Colonic mucosa (tissue), 4 donors: ENCODE measurements at places on chromosomes 6 and 20. TPM values are rescaled to one million over a fixed set of nuclear protein-coding genes. Genes with fewer than 3 reads are reported as not detected.
A peak's percentile ranks its signal among the peaks of the same experiment; 100 is the strongest.

- H3K27ac ChIP-seq, result peak within 1 kb of the TSS; percentile 29
- H3K27me3 ChIP-seq, result peaks cover 46% of the 10 kb centered on the region
- H3K4me1 ChIP-seq, result peaks cover 5% of the 10 kb centered on the region
Observed at GRCh38 chr6:93419304-93420162, at the start of gene EPHA7. EPHA7 (minus strand) TSS chr6:93419559; CDS start chr6:93419341, 218 bp downstream.

DNA sequence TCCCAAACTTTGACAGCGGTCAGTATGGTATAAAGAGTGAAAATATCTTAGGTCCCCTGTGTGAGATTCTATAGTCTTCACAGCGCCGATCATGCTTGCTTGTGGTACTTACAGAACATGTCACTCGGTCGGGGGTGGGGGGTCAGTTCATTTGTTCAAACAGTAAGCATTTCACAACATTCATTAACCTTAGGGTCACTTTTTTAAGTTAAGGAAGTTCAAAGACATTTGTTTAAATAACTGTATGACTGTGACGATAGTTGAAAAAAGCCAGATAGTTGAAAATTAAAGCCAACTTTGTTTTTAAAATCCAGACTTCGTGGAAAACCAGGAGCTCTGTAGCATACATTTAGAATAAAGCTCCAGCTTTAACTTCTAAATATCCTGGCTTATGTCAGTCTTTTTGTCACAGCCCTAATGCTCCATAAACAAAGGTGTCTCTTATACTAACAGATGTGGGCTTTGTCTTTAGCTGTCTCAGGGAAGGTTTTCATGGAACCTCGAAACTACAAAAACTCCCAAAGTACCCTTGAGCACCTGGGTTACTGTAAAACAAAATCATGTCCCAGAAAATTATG, 57.9 kb upstream of the PHACTR2 start:
- H3K36me3 ChIP-seq, result no peaks in the 10 kb centered on the region
- H3K4me1 ChIP-seq, result no peaks in the 10 kb centered on the region
- DNase-seq, result no peak
- no peak overlapping the region for H3K4me3 ChIP-seq

GRCh38 chr6:32700391-32701040, 34.1 kb upstream of the HLA-DQB1 start:
- no peak overlapping the region for H3K4me3 ChIP-seq
- DNase-seq, result peak; percentile 48
- H3K27ac ChIP-seq, result no peak overlapping the region
- no peaks in the 10 kb centered on the region for H3K36me3 ChIP-seq
- H3K27me3 ChIP-seq, result no peaks in the 10 kb centered on the region
- no peaks in the 10 kb centered on the region for H3K4me1 ChIP-seq

GRCh38 chr6:69027861-69028260, 392.8 kb downstream of the ADGRB3 start:
- no peaks in the 10 kb centered on the region for H3K36me3 ChIP-seq
- DNase-seq, result no peak
- no peaks in the 10 kb centered on the region for H3K27me3 ChIP-seq
- H3K4me3 ChIP-seq, result no peak overlapping the region
- H3K4me1 ChIP-seq, result no peaks in the 10 kb centered on the region
- H3K27ac ChIP-seq, result no peak overlapping the region

DNA sequence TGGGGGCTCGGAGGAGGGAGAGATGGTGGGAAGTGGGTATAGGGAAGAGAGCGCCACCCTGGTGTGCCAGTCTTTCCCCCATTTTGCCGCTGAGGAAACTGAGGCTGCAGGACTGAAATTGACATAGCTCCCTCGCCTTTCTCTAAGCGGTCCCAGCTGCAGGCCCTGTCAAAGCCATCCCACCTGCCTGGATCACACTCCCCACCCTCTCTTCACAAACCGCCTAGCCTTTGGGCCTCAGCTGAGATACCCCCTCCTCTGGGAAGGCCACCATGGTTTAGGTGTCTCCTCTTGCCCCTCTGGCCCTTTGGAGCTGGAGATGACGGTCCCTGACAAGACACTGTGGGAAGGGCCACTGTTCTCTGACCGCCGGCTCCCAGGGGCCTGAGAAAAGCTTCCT, 16.9 kb downstream of the SRC start:
- no peaks in the 10 kb centered on the region for H3K36me3 ChIP-seq
- no peak for DNase-seq
- no peak overlapping the region for H3K4me3 ChIP-seq
- H3K4me1 ChIP-seq, result peaks cover 4% of the 10 kb centered on the region

Gene NNAT
- 3.3 TPM for total RNA-seq

DNA sequence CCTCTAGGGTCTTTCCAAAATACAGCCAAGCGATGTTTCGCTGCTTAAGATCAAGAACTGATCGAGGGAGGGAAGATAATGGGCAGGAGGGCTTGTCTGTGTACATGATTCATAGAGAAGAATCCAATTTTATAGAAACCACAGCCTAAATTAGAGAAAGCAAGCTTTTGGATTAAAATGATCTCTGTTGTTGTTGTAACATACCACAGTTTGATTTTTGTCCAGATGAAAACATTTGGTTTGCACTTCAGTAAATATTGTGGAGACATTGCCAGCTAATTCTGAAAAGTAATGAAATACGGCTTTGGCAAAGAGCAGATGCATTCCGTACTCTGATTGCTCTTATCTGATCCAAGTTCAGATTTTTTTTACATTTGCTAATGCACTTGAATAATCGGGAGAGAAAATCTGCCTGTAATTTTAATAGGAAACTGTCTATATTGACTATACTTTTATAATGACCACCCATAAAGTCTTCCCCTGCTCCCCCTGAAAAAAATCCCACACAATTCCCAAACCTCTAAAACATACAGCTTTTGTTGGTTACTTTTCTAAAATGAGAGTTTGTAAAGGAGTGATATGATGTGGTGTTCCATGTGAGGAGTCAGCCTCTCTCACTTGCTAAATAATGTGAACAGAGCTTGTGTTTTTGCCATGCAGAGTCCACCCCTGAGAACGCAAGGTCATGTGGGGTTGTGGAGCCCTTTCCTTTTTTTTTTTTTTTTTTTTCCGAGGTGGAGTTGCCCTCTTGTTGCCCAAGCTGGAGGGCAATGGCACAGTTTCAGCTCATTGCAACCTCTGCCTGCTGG, 199.9 kb downstream of the DTNBP1 start:
- H3K4me3 ChIP-seq, result no peak overlapping the region
- no peak overlapping the region for H3K27ac ChIP-seq
- no peaks in the 10 kb centered on the region for H3K27me3 ChIP-seq
- no peaks in the 10 kb centered on the region for H3K4me1 ChIP-seq
- H3K36me3 ChIP-seq, result no peaks in the 10 kb centered on the region

DNA sequence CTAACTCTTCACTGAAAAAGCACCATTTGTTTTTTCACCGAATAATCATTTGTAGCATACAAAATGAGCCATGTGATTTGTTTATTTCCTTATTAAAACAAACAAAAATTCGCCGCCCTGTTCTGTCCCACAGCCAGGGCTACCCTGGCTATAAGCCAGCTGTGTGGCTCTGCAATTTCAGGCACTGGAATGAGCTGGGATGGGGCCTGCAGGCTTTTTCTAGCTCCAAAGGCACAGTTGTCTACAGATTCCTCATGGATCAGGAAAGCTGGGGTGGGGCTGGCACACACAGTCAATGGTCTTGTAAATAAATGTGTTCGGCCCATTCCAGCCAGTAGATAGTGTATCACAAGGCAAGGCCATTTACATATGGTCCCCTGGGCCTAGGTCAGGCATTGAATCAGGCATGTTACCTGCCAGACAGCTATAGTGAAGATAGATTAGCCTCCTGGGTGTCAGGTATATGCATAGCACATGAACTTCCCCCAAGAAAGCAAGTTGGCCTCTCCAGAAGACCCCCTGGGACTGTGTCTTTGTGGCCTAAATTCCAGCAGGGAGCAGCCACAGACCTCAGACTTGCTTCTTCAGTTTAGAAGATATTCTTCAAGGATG, 608.9 kb downstream of the MAFB start:
- DNase-seq, result no peak
- no peaks in the 10 kb centered on the region for H3K4me1 ChIP-seq
- no peaks in the 10 kb centered on the region for H3K36me3 ChIP-seq
- H3K4me3 ChIP-seq, result no peak overlapping the region
- no peak overlapping the region for H3K27ac ChIP-seq
- H3K27me3 ChIP-seq, result no peaks in the 10 kb centered on the region

Gene ZBP1
- 2.7 TPM for total RNA-seq

GRCh38 chr20:43825581-43825980, 89.1 kb upstream of the TOX2 start:
- H3K27ac ChIP-seq, result no peak overlapping the region
- H3K4me1 ChIP-seq, result no peaks in the 10 kb centered on the region
- no peak overlapping the region for H3K4me3 ChIP-seq

DNA sequence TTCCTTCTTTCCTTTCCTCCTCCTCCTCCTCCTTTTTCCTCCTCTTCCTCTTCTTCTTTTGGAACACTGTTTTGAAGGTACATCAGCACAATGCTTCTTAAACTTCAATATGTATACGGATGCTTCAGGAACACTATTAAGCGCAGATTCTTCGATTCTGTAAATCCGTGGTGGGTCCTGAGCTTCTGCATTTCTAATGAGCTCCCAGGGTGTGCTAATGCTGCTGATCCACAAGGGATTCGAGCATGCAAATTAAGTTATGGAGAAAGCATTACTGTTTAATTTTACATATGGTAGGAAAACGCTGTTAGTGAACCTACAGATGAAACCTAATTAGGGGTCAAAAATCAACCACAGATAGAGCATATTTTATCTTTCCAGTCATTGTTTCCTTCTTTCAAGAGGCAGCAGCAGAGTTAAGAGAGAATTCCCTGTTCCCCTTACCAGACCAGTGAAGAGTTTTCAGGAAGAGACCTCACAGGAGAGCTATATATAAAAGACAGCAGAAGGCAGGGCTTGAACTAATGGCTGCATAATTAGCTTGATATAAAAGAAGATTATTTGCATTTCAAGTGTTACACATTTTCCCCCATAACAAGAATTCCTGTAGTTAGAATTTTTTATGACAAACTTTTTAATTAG, 47.2 kb downstream of the KIF13A start:
- H3K27me3 ChIP-seq, result no peaks in the 10 kb centered on the region
- peaks cover 10% of the 10 kb centered on the region for H3K4me1 ChIP-seq
- no peak for DNase-seq
- H3K27ac ChIP-seq, result no peak overlapping the region

GRCh38 chr6:109105681-109106080, 10.4 kb downstream of the CEP57L1 start:
- no peak overlapping the region for H3K4me3 ChIP-seq
- no peaks in the 10 kb centered on the region for H3K36me3 ChIP-seq
- no peak for DNase-seq
- H3K4me1 ChIP-seq, result no peaks in the 10 kb centered on the region
- H3K27me3 ChIP-seq, result no peaks in the 10 kb centered on the region
- H3K27ac ChIP-seq, result no peak overlapping the region

- no peaks in the 10 kb centered on the region for H3K36me3 ChIP-seq
- H3K4me1 ChIP-seq, result no peaks in the 10 kb centered on the region
- H3K27me3 ChIP-seq, result no peaks in the 10 kb centered on the region
- no peak for DNase-seq
- H3K27ac ChIP-seq, result no peak overlapping the region
Observed at GRCh38 chr20:25016471-25016870, 23.9 kb upstream of the APMAP start.

GRCh38 chr6:79441192-79441591, 96.0 kb downstream of the LCA5 start:
- DNase-seq, result no peak
- H3K4me1 ChIP-seq, result no peaks in the 10 kb centered on the region
- no peaks in the 10 kb centered on the region for H3K36me3 ChIP-seq
- H3K4me3 ChIP-seq, result no peak overlapping the region
- no peaks in the 10 kb centered on the region for H3K27me3 ChIP-seq

DNA sequence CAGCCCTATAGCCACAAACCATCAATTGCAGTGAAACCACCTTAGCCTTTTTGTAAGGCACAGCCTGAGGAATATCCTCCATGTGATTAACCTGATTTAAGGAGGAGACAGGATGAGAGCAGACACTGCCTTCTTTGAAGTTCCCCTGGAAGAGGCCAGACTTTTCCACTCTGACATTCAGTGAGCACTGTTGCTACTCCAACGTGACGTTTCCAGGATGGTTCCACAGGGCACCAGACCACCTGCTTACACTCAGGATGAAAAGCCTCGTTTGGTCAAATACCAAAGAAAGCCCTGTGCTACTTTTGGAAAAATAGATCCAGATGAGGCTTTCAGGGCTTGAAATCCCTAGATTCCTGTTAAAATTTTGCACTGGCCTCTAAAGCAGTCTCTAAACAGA, 1102.1 kb upstream of the FLRT3 start:
- no peaks in the 10 kb centered on the region for H3K27me3 ChIP-seq
- no peaks in the 10 kb centered on the region for H3K4me1 ChIP-seq
- no peak overlapping the region for H3K4me3 ChIP-seq
- no peaks in the 10 kb centered on the region for H3K36me3 ChIP-seq

DNA sequence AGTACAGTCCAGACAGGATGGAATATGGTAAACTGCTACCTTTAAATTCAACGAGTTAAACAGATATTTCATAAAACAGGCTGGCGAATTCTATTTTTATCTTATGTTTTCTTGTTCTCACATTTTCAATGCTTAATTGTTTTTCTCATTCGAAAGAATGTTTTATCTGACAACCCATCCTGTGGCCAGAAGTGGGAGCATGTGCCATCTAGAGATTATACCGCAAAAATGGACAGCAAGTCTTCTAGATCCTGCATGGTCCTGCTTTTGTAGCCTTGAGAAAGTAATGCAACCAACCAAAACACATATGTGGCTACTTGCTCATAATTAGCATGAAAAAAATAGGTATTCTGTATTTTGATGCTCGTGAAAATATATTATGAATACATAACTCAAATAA, 30.7 kb downstream of the TUBB2B start:
- no peaks in the 10 kb centered on the region for H3K36me3 ChIP-seq
- H3K27ac ChIP-seq, result no peak overlapping the region
- H3K4me1 ChIP-seq, result no peaks in the 10 kb centered on the region
- no peak overlapping the region for H3K4me3 ChIP-seq
